ENCODE measurements at places on chromosomes 3 and 15. TPM values are rescaled to one million over a fixed set of nuclear protein-coding genes. Genes with fewer than 3 reads are reported as not detected.
A peak's percentile ranks its signal among the peaks of the same experiment; 100 is the strongest.

GRCh38 chr3:126854666-126855065, 128.2 kb upstream of the PLXNA1 start:
- DNase-seq: no peak

GRCh38 chr3:30649572-30650318, 43.3 kb downstream of the TGFBR2 start:
- DNase-seq: peak; percentile 58

DNA sequence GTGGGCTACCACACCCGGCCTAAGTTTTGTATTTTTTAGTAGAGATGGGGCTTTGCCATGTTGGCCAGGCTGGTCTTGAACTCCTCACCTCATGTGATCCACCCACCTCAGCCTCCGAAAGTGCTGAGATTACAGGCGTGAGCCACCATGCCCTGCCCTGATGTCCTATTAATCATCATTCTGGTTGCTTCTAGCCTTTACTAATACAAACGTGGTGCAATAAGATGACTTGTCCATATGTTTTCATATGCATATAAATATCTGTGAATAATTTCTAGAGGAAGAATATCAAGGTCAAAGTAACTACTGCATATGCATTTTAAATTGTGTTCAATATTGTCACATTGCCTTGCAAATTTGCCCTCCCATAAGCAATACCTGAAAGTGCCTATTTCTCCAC, 25.5 kb upstream of the PDHB start:
- DNase-seq: no peak

DNA sequence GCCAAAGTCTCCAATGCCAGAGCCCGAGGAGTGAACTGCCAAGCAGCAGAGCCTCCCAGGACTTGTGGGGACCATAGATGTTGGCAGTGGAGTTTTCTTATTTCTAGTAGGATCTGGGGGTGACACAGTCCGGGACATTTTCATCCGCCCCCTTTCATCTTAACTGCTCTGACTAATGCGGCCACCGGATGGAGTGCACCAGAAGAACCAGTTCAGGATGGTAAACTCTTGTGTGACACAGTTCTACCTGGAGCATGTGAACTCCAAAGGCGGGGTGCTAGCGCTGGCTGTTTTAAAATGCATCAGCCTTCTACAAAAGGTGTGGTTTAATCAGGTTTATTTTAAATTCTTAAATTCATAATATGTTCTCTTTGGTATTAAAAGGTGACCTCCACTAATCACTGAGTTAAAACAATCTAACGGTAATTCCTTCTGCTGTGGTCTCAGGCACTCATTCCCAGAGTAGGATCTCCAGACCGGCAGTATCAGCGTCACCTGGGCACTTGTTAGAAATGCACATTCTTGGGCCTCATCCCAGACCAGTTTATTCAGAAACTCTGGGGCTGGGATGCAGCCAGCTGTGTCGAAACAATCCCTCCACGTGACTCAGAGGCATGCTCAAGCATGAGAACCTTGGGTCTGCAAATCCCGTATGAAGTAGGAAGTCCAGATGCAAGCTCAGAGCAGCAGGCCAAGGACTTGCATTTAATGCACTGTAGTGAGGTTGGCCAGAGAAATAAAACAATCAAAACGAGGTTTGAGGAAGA, 105.5 kb downstream of the GABRB3 start:
- DNase-seq: no peak

DNA sequence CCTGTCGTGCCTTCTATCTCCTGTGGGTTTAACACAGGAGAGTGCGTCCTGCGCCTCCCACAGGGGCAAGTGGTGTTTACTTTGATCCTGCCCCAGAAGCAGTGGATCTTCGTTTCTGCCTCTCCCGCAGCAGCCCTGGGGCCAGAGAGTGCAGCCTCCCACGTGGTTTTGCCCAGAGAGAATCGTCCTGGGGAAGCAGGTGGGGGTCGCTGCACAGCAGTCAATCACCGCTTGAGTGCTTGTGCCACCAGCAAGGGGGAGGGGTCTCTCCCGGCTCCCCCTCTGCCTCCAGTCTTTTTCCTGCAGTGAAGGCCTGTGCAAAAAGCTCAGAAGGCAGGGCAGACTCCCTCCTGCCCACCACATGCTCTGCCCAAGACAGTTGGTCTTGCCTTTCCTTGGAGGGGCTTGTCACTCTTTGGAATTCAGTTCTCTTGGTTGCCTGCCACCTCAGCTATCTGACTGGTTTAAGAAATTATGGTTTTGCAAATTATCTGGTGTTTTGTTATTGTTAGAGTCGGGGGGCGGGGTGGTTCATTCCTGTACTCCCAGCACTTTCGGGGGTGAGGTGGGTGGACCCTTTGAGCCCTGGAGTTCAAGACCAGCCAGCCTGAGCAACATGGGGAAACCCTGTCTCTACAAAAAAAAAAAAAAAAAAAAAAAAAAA, 26.9 kb downstream of the STOML1 start:
- DNase-seq: no peak

DNA sequence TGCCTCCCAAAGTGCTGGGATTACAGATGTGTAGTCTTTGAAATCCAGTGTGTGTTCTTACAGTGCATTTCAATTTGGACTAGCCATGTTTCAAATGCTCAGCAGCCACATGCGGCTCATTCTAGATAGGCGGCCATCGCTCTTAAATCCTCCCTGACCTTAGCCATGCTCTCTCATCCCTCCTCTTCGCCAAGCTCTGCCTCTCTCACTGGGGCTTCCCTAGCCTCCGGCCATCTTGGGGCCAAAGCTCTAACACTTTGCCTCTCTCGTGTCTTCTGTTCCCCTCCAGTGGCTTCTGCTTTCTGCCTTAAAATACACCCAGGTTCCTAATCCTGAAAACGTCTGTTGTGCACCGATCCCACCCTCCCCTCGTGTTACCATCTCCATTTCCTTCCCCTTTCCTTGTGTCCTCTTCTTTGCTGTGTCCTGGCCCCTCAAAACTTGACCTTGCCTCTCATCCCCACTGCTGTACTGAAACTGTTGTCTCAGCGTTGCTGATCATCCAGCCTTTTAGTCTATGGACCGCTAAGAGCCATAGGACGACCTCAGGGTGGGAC, 1.4 kb upstream of the GHRL start:
- no peak for DNase-seq

Gene CCR8
- not detected for polyA plus RNA-seq

Gene SCAMP2
- 192 TPM for polyA plus RNA-seq

Gene MST1R
- 0.64 TPM for polyA plus RNA-seq

Gene GPR176
- polyA plus RNA-seq: 241 TPM

Gene KLHL25
- 2.5 TPM for polyA plus RNA-seq
